Epithelial cell of proximal tubule (primary cell): ENCODE measurements at places on chromosomes 5 and 9. TPM values are rescaled to one million over a fixed set of nuclear protein-coding genes. Genes with fewer than 3 reads are reported as not detected.

DMRTA1 gene
- 0.14 and 0.52 TPM in 2 replicates for total RNA-seq

PCDHGB5 gene
- total RNA-seq = 4.0 and 6.5 TPM in 2 replicates

ABL1 gene
- 31.2 and 45.4 TPM in 2 replicates for total RNA-seq

IL13 gene
- not detected in 2 replicates for total RNA-seq

ANXA2R gene
- 0.35 and 2.2 TPM in 2 replicates for total RNA-seq

FOXD1 gene
- 26.8 and 30.0 TPM in 2 replicates for total RNA-seq

SLC34A3 gene
- total RNA-seq = 0.07 TPM in 1 of 2 replicates, not detected in the other

DCP2 gene
- total RNA-seq = 24.5 and 28.9 TPM in 2 replicates

ITK gene
- 0.29 TPM in 1 of 2 replicates, not detected in the other for total RNA-seq

TMEM171 gene
- total RNA-seq = 2.8 and 10.6 TPM in 2 replicates

SLC25A2 gene
- 0.29 TPM in 1 of 2 replicates, not detected in the other for total RNA-seq

GFRA3 gene
- 0.12 and 0.29 TPM in 2 replicates for total RNA-seq

- DNase-seq = no peak
Observed at GRCh38 chr5:143976055-143976454, 164.1 kb downstream of the HMHB1 start.

DNA sequence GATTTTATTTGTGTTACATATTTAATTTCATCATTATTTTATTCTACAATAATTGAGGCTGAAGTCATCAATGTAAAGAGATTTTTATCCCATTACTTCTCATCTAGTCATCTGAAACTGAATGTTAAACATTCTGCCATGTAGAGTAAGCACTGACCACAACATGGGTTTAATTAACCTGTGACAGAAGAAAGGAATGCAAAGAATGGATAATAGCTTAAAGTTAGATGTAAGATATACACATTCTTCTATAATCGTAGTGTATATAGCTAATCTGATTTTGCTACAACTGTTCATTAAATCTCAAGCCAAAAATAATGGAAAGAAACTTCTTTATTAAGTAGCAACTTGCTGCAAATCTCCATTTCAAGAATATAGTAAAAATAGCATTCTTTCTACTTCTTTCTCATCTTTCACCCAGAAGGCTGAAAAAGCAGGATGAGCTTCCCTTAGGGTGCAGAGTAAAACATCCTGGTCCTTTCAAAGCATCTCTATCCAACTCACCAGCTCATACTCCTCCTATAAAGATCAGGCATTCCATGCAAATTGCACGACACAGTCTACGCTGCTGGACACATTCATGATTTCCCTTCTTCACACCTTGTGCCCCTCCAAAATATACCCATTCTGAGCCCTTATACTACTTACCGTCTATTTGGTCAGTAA, 115.2 kb downstream of the EFNA5 start:
- DNase-seq = no peak

- no peak for DNase-seq
Observed at GRCh38 chr5:181245427-181246275, 1.9 kb upstream of the RACK1 start.

DNA sequence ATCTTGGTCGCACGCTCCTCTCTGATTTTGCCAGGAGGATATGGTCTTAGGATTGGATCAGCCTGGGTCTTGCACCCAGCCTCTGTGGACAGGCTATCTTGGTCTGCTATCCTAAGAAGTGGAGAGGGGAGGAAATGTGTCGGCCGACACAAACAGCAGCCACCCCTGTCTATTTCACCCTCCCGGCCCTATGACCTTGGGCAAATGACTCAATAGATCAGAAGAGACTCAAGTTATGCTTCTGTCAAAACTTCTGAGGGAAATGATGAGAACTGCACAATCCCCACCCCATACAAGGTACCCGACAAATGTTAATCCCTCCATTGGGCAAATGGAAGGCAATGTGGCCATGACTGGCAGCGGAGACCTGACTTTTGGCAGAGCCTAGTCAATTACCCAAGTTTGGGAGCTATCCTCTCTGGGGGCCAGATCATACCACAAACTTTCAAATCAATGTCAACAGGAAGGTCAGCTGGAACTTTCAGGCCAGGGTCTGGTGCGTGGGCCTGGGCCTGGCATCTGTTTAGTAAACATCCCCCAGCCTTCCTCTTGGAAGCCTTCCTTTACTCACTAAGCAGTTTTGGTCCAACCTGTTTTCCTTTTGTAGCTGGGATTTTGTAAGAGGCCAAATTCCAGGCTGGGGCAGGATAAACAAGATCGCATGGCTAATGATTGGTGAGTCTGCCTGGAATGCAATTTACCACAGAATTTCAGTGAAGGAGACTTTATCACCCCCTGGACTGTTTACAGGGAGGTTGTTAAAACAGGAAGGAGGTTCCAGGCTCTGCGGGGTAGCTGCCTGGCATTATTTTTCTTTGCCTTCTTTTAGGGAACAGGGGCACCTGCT, 64.2 kb upstream of the CPEB4 start:
- DNase-seq = peak; percentile 97

- no peak for DNase-seq
Observed at GRCh38 chr5:22352493-22352892, 500.7 kb downstream of the CDH12 start.

GRCh38 chr5:132759114-132760048, 12.2 kb downstream of the CCNI2 start:
- no peak for DNase-seq

- no peak for DNase-seq
Observed at GRCh38 chr5:117262572-117263131, 688.0 kb upstream of the SEMA6A start.

- DNase-seq = no peak
Observed at GRCh38 chr9:111066468-111066867, 28.2 kb upstream of the LPAR1 start.

DNA sequence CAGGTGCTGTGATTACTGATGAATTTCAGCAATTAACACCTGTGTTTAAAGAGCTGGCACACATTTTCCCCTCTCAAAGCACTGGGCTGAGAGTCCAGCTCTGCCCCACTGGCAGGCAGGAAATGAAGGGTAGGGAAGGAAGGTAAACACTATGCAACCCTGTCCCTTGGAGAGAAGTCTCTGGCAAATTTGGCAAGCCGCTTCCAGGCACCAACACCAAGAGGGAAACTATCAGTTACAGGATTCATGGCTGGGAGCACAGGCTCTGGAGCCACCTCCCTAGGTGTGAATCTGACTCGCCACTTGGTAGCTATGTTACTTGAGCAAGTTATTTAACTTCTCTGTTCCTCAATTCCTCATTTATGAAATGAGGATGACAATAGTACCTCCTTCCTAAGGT, 3.3 kb downstream of the ANKS6 start:
- DNase-seq = no peak

DNA sequence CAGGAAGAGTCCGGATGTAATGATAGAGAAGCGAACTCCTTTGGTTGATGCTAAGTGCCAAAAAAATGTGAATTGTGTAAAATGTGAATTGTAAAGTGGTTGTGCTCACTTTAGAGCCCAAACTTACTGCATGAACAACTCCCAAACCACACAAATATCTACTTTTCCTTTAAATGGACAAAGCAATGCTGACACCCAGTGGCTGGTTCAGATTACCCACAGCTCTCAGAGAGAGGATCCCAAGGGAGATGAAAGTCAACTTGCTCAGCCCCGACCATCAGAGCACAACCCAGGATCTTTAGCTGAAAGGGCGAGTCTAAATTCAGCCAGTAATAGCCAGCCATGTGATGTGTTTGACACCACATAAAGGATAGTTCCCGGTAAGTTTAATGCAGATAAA, 133.7 kb downstream of the NMUR2 start:
- DNase-seq = no peak

DNA sequence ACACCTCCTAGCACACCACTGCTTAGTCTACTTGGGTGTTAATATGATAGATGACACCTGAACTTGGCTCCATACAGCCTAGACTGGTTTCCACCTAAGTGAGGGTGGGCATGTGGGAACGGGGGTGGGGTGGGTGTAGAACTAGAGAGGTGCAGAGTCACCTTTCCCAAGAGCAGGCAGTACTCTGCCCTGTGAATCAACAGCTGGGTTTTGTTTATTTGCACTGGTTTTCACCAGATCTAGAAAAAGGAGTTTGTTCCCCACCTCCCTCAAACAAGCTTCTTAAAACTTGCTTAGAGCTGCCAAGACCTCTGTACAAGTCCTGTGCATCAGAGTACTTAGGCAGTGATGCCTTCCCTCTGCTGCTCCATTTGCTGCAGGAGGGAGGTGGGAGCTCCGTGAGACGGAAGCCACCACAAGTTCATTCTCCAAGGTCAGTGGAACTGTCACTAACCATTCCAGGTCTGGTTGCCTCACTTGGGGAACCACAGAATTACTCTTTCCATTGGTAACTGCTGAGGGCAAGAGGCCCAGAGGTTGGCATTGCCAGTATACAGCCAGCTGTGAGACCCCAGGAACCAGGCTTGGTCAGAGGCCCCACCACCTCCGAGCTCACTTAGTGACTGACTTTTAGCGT, 163.5 kb downstream of the NR3C1 start:
- DNase-seq = no peak

DNA sequence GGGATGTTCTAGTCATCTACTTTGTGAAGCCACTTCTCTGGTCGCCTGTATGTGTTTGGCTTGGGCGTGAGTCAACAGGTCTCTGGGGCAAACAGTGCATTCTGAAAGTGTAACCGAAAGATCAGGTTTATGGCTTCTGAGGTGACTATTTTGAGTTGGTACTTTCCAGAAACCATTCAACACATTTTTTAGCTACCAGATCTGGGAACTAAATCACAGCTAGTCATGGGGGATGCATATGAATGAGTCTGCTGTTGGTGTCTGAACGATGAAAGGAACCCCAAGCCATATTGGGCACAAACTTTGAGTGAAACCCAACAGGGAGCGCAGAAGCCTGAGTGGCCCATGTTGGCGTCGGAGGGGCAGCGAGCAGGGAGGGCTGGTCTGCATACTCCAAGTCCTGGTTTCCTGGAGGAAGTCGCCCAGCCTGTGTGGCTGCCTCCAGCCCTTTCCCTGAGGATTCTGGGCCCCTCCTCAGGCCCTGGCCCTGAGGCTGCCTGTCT, 35.3 kb downstream of the UBE2QL1 start:
- no peak for DNase-seq

DNA sequence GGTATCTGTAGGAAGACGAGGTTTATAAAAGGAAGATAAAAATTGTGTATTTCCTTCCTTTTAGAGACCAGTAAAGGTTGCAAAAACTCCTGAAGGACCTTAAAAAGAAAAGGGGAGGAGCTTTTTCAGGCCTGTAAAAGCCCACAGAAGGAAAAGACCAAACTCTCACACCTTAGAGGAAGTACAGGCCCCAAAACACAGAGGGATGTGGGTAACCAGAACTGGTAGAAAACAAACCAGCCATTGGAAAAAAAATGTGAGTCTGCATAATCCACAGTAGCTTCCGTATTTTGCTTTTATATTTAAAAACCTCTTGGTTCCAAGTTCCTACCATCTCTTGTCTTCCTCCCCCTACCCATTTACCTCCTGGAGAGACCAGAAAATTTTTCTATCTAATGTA, 8.5 kb downstream of the GIN1 start:
- no peak for DNase-seq

GRCh38 chr9:107681988-107682387, 192.4 kb upstream of the KLF4 start:
- no peak for DNase-seq

GRCh38 chr5:56589481-56589860, 225.9 kb upstream of the MAP3K1 start:
- no peak for DNase-seq

GRCh38 chr9:69085569-69086283, 50.2 kb downstream of the FXN start:
- no peak for DNase-seq

GRCh38 chr9:133762488-133763271, 24.5 kb upstream of the SARDH start:
- DNase-seq = no peak

DNA sequence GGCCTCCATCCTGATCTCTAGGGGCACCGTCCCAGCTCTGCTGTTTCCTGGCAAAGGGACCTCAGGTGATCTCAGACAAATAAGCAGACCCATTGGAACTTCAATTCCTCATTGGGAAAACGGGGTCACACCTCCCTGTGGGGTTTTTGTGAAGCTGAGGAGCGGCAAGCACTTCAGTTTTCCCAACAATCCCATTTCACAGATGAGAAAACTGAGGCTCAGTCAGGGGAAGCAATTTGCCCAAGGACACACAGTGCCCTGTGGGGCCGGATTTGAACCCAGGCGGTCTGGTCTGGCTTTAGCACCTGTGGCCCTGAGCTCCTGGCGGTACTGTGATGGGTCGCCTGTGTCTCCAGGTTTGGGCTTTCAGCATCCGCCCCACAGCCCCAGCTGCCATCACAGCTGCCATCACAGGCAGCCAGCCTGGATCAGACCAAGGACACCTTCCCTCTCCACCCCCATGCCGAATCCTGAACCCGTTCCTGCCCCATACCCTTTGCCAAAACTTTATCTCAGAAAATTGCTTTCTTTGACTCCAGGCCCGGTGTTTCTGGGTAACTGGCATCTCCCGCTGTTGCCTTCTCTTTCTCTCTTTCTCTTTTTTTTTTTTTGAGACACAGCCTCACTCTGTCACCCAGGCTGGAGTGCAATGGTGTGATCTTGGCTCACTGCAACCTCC, 26.4 kb downstream of the NCS1 start:
- DNase-seq = no peak

GRCh38 chr5:60972231-60972630, 27.2 kb downstream of the NDUFAF2 start:
- no peak for DNase-seq

DNA sequence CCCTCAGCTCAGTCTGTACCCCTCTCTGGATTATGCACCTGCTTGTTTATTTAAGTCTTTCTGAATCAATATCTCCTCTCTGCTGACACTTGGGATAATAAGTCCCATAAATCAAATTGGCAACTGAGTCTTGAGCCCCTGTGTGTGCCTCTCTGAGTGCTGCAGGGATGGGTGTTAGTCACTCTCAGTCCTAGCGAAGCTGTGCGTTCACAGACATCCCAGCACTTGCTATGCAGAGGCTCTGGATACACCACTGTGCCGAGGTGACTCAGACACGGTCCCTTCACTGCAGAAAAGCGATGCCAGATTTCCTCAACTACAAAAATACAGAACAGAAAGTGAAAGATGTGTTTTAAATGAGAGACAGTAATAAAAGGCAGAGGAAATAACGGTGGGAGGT, 4.1 kb upstream of the KCNMB1 start:
- DNase-seq = no peak

- DNase-seq = no peak
Observed at GRCh38 chr9:123373447-123373923, 17.5 kb downstream of the CRB2 start.

GRCh38 chr5:56807679-56808078, 7.7 kb upstream of the MAP3K1 start:
- DNase-seq = no peak

- DNase-seq = no peak
Observed at GRCh38 chr5:169895926-169896325, 84.4 kb downstream of the INSYN2B start.

GRCh38 chr5:39201160-39201780, 18.1 kb downstream of the FYB1 start:
- no peak for DNase-seq

DNA sequence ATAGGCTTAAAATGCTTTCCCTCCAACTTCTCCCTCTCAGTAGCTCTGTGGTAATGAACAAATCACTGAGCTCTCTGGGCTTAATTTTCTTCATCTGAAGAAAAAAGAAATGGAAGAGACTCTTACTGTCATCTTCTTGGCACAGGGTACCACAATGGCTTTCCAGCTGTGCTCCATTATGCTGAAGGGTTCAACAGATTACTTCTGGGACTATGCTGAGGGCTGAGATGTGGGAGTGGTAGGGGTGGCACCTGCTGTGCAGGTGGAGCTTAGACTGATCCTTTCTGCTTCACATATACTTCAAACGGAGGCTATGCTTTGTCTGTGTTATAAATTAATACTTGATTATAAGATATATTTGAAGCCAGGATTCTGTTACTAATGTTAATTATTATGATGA, 840.2 kb upstream of the C9orf72 start:
- DNase-seq = no peak
